Heart left ventricle (tissue), 16 donors: ENCODE measurements at places on chromosomes 1 and 21.

- no peak for DNase-seq
Observed at GRCh38 chr1:232029315-232029714, 402.7 kb downstream of the DISC1 start.

DNA sequence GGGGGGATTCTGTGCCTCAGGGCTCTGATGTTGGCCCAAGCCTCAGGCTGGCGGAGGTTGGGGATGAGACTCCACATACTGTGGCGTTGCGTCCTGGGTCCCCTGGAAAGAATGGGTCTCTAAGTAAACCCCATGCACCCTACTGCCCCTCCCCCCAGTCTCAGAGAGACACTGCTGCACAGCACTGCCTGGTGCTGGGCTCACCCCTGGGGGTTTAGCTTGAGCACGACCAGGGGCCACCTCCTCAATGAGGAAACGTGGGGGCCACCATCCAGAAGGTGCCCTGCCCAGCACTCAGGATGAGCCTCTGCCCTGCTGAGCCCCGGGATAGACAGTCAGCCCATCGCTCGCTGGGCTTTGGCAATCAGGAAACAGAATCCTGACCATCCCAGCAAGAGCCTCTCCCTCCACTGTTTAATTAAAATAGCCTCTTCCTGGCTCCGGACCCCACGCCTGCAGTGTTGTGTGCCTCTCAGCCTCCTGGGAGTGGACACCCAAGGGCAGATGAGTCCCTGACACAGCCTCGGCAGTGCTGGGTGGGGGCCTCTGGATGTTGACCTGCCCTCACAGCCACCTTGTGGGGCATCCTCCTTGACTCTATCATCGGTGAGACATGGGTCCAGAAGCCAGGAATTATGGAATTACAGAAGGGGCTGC lies 3.5 kb upstream of the KRTAP10-4 start:
- DNase-seq: no peak

GRCh38 chr1:210794445-210794844 lies 339.5 kb downstream of the KCNH1 start:
- no peak for DNase-seq

DNA sequence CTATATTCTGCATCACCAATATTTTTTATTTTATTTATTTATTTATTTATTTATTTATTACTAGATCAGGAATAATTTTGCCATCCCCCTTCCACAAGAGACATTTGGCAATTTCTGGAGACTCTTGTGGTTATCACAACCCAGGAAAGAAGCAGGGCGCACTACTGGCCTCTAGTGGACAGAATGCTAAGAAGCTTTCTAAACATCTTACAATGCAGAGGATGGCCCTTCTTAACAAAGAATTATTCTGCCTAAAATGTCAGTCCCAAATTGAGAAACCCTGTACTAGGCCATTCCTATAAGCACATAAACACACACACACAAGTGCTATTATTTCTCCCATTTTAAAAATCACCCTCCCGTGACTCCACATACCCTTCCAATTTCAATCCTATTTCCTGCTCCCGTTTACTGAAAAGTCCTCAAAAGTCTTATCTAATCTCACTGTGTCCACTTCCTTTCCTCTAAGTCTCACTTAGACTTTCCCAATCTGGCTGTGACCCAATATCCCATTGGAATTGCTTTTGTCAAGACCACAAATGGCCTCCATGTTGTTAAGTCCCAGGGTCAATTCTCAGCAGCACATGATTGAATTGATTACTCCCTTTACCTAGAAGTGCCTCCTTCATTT lies 43.7 kb upstream of the RNF11 start:
- DNase-seq: peak; percentile 48

DNA sequence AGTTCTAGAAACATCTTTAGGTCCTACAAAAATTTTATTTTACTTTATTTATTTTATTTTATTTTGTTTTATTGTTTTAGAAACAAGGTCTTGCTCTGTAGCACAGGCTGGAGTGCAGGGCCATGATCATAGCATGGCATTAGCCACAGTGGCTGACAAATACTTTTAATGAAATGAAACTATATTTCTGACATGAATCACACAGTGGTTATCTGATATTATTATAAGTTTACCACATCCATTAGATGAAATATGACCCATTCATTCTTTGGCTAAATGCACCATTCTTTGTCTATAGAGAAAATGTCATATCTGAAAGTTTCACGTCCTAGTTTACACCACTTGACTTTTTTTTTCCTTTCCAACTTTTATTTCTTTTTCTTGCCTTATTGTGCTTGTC lies 613.4 kb upstream of the ADAMTS5 start:
- no peak for DNase-seq

DNA sequence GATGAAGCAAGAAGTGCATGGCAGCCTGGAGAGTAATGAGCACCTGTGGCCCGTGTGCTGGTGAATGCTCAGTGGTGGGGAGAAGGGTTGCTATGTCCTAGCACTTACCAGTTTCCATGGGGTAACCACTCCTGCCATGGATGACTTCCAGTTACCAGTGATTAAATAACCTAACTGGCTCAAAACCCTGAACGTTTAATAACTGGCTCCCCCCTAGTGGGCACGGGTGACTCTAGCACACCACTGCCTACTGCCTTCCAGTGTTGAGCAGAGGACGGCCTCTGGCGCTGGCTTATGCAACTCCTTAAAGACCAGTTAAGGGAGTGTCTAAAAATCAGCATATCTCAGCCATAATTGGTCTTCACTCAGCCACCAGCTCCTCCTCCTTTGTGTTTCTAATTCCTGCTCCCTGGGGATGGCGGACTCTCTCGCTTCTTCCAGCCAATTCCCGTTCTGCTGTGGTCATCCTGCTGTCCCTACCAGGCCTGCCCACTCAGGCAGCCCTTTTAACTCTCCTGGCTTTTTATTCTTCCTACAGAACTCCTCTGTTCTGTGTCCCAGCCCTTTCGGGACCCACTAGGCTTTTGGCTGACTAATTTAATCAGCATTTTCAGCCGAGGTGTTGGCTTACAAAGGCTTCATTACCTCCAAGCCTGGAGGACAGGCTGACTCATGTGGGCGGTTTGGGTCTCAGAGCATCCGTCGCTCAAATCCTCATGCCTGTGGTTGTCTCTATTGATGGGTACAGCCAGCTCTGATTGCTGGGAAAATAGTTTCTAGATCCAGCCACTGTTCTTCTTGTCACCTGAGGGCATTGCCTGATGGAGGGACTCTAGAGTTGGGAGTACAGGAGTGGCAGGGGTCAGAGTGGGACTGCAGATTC lies 332.4 kb downstream of the CAMTA1 start:
- no peak for DNase-seq

GRCh38 chr1:115255154-115255553 lies 82.9 kb downstream of the NGF start:
- DNase-seq: no peak

DNA sequence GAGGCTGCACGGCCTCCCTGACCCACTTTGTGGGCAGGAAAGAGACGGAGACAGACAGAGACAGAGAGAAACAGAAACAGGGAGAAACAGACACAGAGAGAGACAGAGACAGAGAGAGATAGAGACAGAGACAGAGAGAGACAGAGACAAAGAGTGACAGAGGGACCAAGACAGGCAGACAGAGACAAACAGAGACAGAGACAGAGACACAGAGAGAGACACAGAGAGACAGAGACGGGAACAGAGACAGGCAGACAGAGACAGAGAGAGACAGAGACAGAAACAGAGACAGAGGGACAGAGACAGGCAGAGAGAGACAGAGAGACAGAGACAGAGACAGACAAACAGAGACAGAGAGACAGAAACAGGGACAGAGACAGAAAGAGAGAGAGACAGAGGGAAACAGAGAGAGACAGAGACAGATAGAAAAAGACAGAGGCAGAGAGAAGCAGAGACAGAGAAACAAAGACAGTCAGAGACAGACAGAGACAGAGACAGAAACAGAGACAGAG lies 3.1 kb downstream of the COL6A1 start:
- no peak for DNase-seq

DNA sequence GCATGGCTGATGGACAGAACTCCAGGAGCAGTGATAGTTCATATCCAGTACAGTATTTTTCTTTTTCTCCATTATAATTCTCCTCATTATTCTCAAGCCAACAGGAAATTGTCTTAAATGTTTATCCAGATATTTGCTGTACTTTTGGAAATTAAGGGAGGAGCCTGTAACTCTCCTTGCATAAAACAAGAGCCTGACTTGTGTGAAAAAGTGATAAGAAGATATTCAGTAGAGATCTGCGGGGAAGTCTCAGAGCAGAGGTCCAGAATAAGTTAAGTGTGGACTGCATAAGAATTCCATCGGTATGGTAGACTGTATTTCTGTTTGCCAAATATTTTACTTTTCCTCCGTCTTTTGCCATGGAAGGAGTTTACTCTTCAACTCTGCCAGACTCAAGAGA lies 70.2 kb downstream of the BACH1 start:
- no peak for DNase-seq

DNA sequence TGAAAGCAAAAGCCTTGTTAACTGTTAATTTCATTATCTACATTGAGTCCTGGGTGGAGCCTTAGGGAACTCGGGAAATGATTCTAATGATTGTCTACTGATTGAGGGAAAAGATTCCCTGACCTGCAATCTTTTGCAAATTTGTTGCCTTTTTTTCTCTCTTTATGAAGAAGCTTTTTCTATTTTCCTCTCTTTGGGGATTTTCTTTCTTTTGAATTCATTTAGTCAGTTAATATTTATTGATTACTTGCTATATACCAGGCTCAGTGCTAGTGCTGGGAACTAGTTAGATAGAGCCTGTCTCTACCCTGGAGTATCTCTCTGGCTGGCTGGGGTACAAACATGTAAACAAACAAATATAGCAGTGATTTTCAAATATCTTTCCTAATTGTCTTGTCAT lies 71.2 kb upstream of the CACYBP start:
- DNase-seq: no peak

DNA sequence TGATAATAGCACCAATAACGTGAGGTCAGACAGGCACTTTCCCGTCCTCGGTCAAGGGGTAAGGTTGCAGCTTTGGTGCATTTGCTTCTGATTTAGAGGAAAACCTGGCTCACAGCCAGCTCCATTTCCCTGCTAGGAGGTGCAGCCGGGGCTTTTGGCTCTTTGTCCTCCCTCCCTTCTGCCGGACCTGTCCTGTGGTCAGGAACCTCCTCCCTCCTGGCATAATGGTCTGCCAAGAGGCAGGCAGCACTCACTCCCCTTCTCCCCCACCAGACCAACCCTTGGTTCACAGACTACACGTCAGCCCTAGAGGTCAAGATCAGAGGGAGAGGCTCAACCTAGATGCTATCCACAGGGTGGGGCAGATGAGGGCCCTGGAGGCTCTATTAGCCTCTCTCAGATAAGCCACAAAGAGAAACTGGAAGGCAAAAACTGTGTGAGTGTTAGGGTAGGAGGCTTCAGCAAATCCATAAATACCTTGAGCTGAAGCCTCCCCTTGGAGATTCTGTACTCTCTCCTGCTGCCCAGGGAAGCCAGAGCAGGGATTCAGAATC lies 64.8 kb downstream of the PLXNA2 start:
- DNase-seq: peak; percentile 55

- DNase-seq: peak; percentile 69
Observed at GRCh38 chr1:1157914-1158710, 15.6 kb upstream of the TTLL10 start.

DNA sequence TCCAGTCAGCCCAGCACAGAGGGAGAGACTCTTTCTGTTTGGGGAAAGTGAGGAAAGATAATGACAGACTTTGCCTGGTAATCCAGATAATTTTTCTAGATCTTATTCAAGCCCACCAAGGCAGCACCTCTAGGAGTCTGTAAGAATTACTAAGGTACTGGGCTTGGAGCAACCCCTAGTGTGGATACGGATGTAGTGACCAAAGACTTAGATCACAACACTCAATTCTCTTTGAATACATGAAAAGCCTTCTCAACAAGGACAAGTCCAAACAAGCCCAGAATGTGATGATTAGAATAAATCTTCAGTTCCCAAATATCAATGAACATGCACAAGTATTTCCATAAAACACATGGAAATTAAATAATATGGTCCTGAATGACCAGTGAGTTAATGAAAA lies 206.9 kb downstream of the MRPL39 start:
- no peak for DNase-seq

- DNase-seq: no peak
Observed at GRCh38 chr1:62796221-62796620, 12.3 kb downstream of the ATG4C start.

GRCh38 chr1:87600854-87601253 lies 272.2 kb downstream of the LMO4 start:
- DNase-seq: no peak

DNA sequence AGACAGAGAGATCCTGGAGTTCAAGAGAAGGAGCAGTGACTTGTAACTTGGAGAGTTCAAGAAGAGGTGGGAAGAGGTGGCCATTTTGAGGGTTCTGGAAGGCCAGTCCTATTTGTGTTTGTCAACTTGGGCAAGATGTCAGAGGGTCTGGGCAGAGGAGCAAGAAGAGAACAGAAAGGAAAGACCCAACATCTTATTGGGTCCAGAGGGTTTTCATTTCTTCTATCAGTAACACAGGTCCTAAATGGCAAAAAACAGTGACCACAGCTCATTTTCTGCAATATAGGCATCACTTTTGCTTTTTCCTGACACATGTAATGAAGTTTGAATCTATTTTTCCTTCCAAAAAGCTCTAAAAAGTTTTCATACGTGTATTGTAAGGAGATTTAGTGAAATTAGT lies 38.3 kb upstream of the MAP10 start:
- DNase-seq: no peak

DNA sequence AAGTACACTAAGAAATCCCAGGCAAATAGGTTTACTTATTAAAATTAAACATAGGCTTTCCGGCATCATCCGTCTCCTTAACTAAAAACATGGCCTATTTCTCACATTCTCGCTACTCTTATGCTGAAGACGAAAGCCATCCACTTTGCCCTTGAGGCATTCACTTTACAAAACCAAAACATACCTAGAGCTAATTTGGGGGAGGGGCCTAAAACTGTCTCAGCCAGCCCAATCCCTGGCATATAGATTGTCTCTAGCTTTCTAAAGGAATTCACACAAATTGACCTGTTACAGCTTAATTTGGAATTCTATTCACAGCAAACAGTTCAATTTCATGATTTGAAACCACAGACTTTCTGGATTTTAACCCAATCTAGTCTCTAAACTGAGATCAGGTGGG lies 34.8 kb downstream of the SLC35D1 start:
- DNase-seq: no peak

- DNase-seq: no peak
Observed at GRCh38 chr1:87159378-87159915, 169.2 kb upstream of the LMO4 start.

DNA sequence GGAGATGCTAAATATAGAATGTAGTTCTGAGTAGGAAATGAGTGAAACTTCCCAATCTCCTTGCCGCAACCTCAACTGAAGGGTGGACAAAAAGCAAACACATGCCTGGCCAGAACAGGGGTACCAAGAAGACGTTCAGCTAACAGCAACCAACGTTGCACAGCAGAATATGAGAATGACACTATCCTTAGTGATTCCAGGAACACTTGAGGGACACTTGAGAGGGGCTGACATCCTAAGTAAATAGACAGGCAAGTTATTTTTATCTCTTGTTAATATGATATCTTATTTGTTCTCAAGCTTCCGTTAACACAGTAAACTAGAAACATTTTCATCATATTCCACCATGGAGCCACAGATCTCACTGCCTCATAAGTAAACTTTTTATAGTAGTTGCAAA lies 908 bp downstream of the KRTAP19-1 start:
- DNase-seq: no peak

GRCh38 chr21:25107708-25108107 lies 499.6 kb downstream of the MRPL39 start:
- no peak for DNase-seq

- DNase-seq: peak; percentile 77
Observed at GRCh38 chr1:207805841-207806421, 54.1 kb downstream of the CD46 start.

- DNase-seq: peak; percentile 92
Observed at GRCh38 chr1:204072931-204073836, at the start of gene SOX13. SOX13 (plus strand) TSS chr1:204073115; CDS start chr1:204112916, 39,801 bp downstream.
